GM06990 (cell line): ENCODE measurements at places on chromosomes 5 and 9.

GRCh38 chr5:180593446-180594206 is 2.3 kb upstream of the SCGB3A1 start:
- no peak for DNase-seq

DNA sequence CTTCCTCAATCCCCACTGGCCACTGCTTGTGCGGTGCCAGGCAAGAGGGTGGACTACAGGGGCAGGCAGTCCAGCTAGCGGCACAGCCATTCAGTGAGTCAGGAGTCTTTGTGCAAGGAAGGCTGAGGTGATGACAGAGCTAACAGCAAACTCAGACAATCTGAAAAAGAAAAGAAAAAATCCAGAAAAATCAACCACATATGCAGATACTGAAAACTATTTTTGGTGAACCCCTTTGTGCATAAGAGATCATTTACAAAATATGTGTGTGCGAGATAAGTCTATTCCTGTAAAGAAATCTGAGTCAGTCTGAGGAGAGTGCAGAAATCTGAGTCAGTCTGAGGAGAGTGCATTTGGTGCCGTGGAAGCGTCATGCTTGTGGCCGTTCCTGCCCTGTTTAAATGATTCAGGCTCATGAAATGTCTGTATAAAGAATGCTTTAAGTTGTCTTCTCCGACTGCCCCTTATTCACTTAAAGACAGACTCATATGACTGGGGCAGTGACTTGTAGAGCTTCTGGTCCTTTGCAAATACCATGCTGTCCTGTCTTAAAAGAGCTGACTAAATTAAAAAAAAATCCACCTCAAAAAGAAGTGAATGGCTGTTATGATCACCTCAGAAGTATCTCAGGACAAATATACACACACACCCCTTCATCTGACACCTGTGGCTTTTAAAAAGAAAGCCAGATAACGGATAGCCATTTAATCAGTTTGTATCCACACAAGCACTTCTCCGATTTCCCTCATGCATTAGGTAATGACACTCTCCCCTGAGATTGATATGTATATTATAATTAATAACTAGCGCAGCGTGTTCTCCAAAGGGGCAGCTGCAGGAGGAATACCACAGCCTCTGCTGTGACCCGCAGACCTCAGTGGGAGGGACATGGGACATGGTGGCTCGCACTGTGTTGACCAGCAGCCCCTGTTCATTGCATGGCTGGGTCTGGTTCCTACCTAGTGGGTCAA is 47.3 kb downstream of the TRIO start:
- DNase-seq: no peak

GRCh38 chr9:87137718-87138117 is 190.4 kb upstream of the GAS1 start:
- no peak for DNase-seq

DNA sequence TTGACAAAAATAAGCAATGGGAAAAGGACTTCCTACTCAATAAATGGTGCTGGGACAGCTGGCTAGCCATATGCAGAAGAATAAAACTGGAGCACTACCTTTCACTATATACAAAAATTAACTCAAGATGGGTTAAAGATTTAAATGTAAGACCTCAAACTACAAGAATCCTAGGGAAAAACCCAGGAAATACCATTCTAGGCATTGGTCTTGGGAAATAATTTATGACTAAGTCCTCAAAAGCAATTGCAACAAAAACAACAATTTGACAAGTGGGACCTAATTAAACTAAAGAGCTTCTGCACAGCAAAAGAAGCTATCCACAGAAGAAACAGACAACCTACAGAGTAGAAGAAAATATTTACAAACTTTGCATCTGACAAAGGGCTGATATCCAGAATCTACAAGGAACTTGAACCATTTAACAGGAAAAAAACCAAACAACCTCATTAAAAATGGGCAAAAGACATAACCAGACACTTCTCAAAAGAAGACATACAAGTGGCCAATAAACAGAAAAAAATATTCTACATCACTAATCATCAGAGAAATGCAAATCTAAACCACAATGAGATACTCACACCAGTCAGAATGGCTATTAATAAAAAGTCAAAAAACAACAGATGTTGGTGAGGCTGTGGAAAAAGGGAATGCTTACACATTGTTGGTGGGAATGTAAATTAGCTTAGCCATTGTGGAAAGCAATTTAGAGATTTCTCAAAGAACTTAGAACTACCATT is 75.2 kb upstream of the CPEB4 start:
- no peak for DNase-seq

DNA sequence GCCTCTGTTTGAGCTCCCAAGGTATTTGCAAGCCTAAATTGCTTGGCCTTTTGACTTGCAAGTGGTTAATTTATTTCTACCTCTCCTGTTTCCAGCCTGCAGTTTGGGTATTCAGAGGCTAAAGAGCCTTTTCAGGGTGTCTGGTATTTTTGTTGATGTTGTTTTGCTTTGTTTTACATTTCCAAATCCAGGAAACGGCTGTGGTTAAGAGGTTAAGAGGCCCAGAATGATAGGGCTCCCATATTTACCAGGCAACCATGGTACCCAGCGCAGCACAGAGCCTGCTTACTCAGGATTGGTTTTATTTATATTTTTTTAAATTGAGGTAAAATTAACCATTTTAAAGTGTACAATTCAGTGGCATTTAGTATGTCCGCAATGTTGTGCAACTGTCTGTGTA is 92.1 kb downstream of the PDZD2 start:
- no peak for DNase-seq
